KBM-7 (cell line): ENCODE measurements at places on chromosomes 6 and 20.

DNA sequence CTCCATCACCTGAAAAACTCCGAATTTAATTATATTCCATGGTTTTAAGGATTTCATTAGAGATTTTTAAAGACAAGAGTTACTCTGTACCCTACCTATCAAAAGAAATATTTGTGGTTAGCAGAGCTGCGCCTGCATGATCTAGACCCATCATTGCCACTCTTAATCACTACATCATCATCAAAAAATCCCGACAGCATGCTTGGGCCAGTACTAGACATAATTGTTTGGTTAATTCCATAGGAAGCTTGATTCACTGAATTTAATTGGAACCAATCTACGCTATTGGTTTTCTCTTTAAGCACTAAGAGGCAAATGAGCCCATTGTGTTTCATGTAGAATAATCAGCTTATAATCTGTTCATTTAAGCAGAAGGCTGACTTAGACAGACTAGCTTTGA, 33.4 kb upstream of the RNF217 start:
- no peak for DNase-seq

DNA sequence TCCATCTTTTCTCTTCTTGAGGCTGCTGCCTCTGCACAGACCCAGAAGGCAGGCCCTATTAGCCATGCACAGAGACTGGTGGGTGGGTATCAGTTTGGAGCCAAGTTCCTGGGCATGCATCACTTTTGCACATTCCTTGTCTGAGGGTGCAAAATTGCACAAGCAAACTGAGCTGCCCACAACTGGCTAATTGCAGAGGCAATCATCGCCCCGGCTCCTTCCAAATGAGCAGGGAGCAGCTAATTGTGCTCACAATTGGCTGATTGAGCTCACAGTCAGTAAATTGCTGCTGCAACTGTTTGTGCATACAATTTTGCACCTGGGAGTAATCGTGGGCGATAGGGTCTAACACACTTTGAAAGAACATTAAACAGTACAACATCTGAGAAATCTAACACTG, 511.4 kb downstream of the DHX35 start:
- no peak for DNase-seq

DNA sequence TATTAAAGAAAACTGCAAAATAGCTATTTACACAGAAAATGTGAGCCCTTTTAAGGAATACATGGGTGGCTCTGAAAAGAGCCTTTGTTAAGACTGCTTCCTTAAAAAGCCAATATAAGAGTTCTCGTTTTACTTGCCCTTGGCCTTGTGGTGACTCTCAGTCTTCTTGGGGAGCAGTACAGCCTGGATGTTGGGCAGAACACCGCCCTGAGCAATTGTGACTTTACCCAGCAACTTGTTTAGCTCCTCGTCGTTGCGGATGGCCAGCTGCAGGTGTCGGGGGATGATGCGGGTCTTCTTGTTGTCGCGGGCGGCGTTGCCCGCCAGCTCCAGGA, 111.5 kb downstream of the HFE start:
- no peak for DNase-seq

DNA sequence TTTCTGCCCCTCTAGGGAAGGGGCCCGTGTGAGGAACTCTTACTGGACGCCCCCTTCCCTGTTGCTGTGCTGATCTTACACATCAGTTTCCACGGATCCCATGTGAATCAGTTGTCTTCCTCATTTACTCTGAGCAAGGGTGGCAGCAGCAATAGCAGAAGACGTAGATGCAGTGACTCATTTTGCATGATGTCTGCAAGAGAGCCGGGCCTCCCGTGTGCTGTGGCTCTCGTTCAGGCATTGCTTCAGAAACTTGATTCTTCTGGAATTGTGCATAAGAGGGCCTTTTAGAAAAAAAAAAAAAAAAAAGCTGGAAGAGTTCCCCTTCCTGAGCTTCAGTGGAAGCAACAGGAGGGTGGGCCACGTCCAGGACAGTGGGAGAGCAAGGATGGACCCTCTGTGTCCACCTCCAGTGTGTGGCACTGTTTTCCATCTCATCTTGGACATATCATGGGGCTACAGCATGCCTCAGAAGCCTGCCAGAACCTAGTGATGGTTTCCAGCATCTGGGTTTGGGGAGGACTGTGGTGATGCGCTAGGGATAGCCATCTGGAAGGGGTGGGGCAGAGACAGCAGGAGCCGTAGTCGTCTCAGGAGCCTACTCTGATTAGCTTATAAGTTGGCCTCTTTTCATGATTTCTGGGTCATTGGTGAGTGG, 62.1 kb downstream of the FOXO3 start:
- DNase-seq, result peak; percentile 52

DNA sequence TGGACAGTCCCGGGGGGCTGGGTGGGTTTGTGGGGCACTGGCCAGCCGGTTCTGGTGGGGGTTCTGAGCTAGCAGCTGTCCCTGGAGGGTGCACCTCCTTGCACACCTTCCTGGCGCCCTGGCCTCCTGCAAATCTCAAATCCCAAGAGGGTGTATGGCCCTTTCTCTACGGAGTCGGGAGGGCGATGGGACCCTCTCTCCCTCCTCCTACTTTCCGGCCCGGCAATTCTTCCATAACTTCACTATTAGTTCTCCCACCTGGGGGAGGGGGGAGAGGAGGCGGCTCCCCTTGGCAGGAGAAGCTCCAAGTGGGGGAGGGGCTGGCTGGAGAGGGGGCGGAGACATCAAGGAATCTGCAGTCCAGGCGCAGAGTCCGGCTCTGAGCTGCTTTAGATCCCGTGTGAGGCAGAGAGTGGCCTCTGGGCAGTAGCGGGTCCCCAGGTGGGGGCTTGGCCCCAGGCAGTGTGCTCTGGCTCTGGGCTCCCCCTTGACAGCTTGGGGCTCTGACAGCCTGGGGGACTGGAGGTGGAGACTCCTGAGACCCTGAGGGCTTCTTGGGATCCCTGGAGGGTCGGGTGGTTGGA, 1.4 kb upstream of the LAMA5 start:
- DNase-seq, result no peak

- DNase-seq, result peak; percentile 67
These were observed 50.2 kb downstream of the HDAC2 start for GRCh38 chr6:113920663-113921267.

DNA sequence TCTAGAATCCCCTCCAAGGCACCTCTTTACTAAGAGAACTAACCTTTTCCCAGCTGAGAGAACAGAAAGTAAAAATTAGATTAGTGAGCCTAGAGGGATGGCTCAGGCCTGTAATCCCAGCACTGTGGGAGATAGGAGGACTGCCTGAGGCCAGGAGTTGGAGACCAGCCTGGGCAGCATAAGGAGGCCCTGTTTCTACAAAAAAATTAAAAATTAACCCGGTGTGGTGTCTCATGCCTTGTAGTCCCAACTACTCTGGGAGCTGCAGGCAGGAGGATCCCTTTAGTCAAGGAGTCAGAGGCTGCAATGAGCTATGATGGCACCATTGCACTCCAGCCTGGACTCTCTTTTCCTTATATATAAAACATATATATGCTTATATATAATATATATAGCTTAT, 5.5 kb upstream of the OOEP start:
- DNase-seq, result no peak

DNA sequence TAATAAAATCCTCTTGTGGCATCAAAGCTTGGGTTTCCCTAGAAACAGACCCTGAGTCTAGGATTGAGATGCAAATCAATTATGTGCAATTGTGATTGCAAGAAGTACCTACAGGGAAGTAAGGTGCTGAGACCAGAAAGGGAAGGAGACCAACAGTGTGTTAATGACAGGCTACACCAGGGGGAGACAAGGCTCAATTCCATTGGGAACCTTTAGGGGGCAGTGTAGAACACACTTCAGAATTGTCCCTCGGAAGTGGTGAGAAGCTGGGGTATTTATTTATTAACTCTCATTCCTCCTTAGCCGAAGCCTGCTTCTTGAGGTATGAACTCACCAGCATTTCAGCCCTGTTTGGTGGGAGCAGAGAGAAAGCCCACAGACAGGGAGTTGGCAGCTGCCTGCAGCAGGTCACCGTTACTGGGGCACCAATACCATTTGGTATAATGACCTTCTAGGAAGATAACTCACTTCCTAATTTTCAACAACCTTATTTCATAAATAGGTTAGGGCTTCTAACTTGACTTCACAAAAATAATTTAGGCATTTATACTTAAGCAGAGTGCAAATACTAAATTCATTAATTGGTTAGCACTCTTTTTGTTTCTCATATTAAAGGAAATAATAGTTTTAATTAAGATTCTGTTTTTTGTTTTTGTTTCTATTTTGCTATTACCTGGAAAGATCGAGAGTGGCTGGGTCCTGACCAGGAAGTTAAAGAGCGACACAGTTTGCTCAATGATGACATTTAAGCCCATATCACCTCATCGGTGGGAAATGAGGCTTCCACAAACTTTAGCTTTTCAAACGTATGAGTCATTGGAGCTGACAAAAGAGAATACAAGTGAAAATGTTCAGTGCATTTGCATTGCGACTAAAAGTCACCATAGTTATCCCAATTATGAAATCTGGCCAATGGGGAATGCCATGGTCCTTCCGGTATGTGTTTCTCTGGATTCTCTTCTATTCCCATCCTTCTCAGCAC, 94.8 kb downstream of the BTBD3 start:
- peak; percentile 88 for DNase-seq

DNA sequence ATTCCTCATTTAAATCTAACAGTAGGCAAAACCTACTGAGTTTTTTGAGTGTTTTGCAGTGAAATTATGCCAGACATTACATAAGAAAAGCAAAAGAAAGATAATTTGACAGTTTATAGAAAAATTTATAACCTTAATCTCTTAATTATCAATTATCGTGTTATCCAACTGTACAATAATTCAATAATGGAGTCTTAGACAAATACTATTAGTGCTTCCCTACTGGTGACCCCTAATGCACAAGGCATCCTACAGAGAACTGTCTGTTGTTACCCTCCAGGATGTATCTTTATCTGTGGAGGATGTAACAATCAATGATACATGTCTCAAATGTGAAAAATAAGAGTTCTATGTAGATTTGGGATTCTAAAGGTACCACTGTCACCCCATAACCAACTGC, 1687.6 kb downstream of the GRIK2 start:
- no peak for DNase-seq

DNA sequence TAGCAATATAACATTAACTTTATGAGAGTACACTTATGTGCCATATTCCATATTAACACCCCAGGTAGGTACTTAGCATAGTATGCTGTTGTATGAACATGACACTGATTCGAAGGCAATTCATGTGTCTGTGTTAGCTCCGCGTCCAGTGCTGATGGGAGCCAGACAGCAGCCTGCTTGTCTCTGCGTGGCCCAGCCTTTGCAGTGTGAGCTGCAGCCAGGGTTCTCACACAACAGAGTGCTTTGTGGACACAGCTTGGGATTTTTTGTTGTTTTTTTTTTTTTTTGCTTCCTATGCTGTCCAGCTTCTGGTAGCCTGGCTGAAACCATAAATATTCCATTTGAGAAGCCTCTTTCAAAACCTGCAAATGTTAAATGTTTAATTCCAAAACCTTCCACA, 350.9 kb downstream of the SMOC2 start:
- no peak for DNase-seq

- DNase-seq, result no peak
These were observed 82.7 kb downstream of the PSMG4 start for GRCh38 chr6:3341467-3341866.

GRCh38 chr6:26439151-26440125, 866 bp upstream of the BTN3A3 start:
- no peak for DNase-seq

DNA sequence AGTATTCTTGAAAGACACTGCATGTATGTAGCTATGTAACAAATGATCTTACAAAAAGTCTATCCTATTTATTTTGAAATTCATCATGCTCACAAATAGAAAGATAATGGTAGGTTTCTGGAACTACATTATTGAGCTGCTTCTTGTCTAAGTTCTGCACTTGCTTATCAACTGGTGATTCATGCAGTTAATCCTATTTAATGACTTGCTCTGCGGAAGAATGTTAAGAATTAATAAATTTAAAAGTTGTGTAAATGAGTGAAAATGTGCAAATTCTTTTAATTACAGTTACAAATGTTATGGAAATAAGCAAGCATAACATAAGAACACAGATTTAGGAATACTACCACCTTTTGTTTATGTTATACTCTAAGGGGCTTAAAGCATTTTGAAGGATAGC, 67.1 kb upstream of the MCM9 start:
- no peak for DNase-seq

GRCh38 chr6:6829872-6830685, 241.6 kb downstream of the LY86 start:
- DNase-seq, result no peak

DNA sequence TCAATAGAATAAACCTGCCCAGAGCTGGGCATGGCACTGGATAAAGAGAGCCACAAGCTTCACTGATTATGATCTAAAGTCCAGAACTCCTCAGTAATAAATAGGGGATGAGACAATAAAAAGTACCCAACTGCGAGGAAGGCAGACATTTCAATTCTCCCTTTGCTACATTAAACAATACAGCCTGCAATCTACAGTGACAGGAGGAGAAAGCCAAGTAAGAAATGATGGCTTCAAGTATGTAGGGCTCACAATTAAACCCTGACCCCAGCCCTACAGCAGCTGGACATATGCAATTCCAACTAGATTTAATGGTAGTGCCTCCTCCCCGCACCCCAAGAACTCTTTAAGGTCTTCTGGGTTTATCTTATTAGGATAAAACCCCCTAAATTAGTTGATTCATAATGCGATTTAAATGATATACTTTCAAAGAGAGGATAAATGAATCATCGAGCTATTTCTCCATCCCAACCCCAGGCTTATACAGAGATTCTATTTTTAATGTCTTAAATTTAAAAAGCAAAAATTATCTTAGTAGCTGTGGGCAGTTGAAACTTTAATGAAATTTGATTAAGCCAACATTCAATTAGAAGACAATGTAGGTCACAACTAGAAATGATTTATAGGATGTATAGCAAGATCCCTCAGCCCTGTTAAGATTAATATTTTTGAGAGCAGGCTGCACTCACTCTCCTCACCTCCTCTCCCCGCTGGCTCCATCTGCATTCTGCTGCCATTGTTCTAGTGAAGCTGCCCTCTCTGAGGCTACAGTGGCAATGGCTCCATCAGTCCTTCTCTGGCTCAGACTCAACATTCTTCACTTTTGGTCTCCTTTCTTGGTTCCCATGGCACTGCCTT, 57.1 kb downstream of the OGFRL1 start:
- no peak for DNase-seq

GRCh38 chr6:36033935-36034334, 6.3 kb downstream of the MAPK14 start:
- no peak for DNase-seq

GRCh38 chr6:82260997-82261732, 13.6 kb upstream of the IBTK start:
- DNase-seq, result no peak

- DNase-seq, result peak; percentile 61
These were observed 35.1 kb upstream of the RFPL4B start for GRCh38 chr6:112311950-112312547.

GRCh38 chr6:20946022-20946421, 411.8 kb downstream of the CDKAL1 start:
- DNase-seq, result peak; percentile 32

GRCh38 chr20:7136886-7137285, 369.4 kb downstream of the BMP2 start:
- no peak for DNase-seq

- DNase-seq, result no peak
These were observed 159.1 kb upstream of the MAFB start for GRCh38 chr20:40848096-40848495.

GRCh38 chr20:38243709-38244020, 16.9 kb downstream of the KIAA1755 start:
- no peak for DNase-seq
